ENCODE measurements at places on chromosomes 5 and 9.

- DNase-seq = no peak
These were observed 6.6 kb upstream of the IER5L start for GRCh38 chr9:129184596-129185122.

DNA sequence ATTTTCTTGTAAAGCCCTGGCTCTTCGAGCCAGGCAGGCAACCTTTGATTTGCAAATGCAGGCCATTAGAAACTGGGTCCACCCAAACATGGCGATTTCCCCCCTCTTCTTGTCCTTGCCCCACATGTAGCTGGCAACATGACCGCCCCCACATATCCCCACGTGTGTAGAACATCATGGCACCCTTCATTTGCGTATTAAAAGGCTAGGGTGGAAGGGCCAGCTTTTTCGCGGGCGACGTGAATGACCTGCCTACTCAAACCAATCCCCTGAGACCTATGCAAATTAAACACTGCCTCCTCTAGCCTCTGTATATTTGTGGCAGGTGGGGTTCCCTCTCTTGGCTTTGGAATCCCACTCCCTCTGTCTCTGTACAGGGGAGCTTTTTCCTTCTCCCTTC is 107.0 kb upstream of the CLINT1 start:
- no peak for DNase-seq

DNA sequence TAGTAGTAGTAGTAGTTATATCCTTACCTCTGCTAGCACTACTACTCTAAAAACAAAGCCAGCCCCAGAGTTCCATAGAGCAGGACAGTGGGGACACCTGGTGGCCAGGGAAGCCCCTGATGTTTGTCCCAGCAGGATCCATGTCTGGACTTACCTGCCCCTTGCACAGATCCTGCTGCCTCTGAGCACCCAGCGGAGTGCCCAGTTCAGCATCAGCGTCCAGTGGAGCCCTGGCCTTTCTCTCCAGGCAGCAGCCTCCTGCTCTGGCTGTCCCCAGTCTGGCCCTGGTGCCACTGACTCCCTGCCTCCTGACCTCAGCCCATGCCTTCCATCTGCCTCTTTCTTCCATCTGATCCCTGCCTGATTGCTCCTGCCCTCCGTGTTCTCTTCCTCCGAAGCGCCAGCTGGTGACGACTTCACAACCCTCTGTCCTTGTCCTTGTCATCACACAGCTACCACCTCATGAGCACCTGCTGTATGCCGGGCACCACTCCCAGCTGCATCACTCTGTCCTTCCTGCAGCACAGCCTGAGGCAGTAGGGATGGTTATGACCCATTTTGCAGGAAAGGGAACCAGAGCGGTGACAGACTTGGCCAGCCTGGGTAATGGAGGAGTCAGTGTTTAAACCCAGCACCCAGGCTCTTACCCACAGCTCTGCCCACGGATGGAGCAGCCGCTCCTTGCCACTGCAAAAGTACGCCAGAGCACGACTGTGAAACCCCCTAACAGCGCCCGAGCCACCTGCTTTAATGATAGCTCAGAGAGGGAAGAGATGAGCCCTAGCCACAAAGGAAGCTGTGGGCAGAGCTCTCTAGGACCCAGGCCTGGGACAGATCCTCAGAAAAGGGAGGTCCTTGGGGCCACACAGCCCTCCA is 11.5 kb downstream of the SARDH start:
- DNase-seq = peak; percentile 40

- DNase-seq = no peak
These were observed 40.8 kb upstream of the FOXE1 start for GRCh38 chr9:97812247-97812543.

DNA sequence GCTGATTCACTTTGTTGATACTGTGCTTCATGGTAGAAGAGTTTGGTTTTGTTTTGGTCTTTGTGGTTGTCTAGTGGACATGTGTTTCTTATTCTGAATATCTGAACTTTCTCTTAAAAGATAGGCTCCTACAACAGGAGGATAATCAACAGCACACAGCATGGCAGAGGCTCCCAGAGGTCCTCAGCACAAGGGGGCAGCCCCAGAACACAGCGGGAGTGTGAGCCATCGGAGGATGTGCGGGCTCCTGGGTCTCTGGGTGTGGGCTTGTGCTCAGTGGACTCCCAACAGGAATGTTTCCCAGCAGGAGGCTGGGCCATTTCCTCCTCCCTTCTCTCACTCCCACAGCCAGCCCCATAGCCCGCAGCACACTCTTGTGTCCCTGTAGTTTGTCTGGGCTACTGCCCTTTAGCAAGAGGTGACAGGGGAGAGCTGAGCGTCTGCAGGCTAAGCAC is 164.3 kb upstream of the OTULINL start:
- DNase-seq = no peak

GRCh38 chr9:36154331-36154952 is 14.7 kb upstream of the CCIN start:
- DNase-seq = no peak

DNA sequence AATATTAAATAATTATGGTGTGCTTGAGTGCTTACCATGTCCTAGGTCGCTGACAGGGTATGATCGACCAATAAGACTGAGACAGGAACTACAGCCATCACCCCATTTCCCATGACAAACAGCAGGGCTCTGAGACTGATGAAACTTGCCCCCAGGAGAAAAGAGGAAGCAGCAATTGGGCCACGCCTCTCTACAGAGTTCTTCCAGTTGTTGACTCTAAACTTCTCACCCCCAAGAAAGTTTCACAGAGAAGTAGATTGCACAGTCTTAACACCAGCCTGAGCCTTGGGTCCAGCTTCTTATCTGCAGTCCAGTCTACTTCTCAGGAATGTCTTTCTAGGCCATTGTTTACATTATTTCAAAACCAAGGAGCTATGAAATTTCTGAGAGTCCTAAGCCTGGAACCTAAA is 182.2 kb upstream of the ANKRD55 start:
- DNase-seq = no peak

GRCh38 chr5:92861531-92862285 is 719.3 kb downstream of the NR2F1-AS1 start:
- no peak for DNase-seq

DNA sequence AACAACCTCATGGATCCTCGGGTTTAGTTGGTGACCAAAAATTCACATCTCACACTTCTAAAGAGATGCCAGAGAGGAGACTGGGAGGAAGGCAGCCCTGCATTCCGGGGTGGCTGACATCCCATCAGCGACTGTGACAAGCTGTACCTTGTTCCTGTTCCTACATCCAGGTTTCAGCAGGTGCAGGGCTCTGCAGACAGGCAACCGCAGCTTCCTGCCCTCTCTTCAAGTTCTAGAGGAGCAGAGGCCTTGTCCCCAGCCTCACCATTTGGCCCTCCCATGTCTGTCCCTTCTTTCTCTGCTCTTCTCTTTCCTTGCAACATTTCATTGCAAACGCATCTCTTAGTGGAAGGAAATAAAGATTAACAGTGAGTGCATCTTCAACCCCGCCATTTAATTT is 454.6 kb downstream of the IRX1 start:
- DNase-seq = no peak

DNA sequence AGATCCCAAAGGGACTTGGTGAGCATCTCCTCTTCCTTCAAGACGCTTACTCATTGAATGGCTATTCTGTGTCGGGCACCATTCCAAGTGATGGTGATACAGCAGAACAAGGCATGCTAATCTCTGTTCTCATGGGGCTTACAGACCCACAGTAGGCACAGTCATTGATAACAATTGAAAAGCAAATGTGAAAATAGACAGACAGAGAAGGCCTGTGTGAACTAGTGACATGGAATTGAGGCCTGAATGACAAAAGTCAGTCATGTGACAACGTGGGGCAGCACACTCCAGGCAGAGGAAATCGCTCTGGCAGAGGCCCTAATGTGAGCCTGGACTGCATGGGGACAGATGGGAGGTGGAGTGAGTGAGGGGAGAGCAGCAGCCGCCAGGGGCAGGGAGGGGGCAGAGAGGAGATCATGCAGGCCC is 70.7 kb upstream of the CPLX2 start:
- no peak for DNase-seq

DNA sequence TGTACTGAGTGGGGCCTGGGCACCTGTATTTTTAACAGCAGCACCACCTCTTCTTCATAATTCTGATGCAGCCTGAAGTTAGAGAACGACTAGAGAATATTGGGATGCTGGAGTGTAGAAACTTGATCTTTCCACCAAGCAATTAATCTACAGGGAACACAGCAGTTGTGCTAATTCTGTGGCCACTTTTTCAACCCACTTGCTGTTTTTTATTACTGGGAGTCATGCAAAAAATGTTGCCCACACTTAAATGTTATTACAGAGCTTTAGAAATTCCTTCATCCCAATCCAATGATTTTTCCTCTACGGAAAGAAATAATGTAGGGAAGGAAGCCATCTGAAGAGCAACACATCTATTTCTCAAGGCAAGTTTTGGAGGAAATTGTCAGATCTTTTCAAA is 190.9 kb upstream of the TUT7 start:
- DNase-seq = no peak

- peak; percentile 3 for DNase-seq
These were observed 9.1 kb downstream of the FBP2 start for GRCh38 chr9:94584555-94584954.

DNA sequence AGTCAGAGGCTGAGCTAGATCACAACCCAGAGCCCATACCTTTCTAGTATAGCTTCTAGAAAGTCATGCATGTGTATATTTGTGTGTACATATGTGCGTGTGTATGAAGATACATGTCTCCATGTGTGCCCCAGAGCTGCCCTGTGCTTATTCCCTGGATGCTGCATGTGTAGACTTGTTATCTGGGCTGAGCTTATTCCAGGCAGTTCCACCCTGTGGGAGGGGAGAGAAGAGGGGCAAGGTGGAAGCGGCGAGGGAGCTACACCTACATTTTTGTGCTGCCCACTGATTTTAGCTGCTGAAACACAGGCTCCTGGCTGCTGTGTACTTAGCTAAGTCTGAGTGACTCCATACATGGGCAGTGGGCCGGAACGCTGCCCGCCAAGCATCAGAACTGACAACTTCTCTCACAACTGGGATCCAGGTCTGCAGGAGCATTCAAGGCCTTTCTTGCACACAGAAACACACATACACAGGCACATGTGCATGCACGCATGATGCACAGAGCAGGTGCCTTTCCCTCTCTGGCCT is 38.0 kb upstream of the XPA start:
- DNase-seq = no peak

GRCh38 chr5:61534481-61535267 is 202.6 kb downstream of the ZSWIM6 start:
- DNase-seq = no peak

DNA sequence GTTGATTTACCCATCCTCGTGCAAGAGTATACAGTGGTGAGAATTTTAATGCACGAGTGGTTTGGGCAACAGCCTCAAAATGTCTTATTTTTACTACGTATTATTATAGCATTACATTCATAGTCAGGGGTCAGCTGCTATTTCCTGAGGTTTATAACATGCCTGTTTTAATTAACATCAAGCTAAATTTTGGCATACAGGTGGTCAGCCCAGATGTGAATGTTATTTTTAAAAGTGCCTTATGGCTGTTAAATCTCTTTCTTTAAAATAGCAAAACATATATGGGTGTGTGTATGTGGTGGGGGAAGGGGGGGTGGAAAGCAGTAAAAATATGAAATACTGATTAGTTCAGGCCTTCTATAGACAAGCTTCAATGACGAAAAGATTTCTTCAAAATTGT is 424.5 kb upstream of the CLINT1 start:
- no peak for DNase-seq

DNA sequence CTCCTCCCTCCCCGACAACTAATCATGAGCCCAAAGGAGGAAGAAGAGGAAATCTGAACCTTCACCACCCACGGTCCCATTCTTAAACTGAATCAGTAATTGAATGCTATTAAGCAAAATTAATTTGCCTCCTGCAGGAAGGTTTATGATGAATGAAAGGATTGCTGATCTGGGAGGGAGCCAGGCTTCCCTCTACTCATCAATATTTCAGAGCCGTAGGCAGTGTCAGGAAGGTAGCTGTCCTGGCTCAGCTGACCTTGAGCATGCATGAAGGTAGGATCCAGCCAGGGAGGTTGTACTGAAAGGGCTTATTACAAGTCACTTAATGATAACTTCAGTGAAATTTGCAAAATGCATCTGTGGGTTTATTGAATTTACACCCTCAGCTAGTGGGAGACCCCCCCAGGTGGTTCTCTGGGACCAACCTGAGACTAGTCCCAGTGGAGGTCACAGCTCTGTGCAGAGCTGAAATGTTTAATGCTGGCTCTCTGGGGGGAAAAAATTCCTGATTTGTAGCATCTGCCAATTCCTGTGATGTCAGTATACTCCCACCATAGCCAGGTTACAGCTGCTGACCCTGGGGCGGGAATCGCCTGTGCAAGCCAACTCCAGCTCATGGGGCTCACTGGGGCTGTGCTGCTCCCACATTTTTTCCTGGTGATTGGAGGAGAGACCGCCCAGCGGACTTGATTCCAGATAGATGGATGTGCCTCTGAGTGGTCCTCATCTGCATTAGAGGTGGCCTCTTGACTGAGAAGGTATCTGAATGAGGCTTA is 47.9 kb upstream of the NCS1 start:
- no peak for DNase-seq

- DNase-seq = no peak
These were observed 8.4 kb upstream of the SH3TC2 start for GRCh38 chr5:149071216-149071615.

DNA sequence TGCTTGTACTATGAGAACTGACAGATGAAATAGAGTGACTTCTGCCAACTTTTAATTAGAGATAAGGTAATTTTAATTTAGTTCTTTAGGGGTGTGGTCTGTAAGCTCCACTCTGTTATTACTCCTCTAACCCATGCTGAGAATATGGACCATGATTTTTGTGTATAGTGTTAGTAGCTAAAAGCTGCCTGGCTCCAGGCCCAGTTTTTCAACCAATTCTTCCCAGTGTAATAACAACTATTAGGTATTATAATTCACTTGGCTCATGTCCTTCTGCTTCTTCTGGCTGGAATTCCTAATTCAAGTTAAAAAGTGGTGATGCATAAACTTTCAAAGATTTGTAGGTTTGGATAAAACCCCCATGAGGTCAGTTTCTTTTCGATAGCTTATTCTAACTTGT is 216.3 kb downstream of the ISL1 start:
- no peak for DNase-seq

GRCh38 chr5:322281-322941 is 897 bp downstream of the AHRR start:
- no peak for DNase-seq

DNA sequence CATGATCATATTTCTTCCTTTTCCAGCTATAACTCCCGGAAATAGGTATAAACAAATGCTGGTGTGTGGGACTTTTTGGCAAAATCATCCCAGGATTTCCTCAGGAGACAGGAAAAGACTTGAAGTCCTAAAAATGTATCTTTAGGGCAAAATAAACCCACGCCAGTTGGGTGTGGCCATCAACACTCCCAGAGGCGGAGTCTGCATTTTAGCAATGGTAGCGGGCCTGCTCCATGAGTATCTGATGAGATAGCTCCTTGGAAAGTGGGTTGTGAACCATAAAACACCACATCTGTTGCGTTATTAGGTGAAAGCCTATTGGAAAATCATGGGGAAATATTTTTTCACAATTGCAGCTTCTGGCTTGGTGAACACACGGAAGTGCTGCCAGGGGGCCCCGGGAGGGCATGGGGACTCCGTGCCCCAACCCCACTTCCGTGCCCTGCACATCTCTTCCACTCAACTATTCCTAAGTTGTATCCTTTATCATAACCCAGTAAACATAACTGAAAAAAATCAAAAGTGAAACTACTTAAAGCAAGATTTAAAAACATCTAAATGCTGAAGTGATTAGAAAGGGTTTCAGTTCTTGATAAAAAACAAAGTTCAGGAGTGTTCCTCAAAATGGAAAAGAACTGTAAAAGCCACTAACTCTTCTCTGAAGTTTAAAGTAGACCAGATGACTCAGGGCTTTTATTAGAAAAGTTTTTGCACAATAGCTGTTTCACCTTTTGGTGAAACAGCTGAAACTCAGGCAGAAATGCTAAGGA is 111.2 kb downstream of the LRRC70 start:
- no peak for DNase-seq
